CD4-positive, alpha-beta T cell treated with Interleukin-1 beta for 1 hour (primary cell): ENCODE measurements at places on chromosomes 2 and 18.

- no peak for DNase-seq
Measured at GRCh38 chr18:25136416-25137196, 215.4 kb downstream of the ZNF521 start.

- DNase-seq, result no peak
Measured at GRCh38 chr18:63730773-63731172, 28.0 kb downstream of the SERPINB11 start.

DNA sequence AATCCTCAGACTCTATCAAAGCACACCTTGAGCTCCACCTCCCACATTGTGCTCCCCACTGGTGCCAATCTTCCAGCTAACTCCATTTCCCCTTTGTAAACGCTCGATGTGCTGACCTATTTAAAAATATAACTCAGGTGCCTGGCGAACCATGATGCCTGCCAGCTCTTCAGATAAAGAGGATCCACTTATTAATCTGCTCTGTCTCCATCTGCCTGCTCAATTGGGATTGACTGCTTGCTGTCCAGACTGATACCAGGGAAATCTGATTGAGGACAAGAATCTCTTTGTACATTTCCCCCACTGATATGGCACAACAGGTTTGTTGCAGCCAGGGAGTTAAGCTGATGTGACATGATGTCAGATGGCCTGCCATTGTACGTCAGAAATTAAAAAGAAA is 2036.5 kb upstream of the CELF4 start:
- no peak for DNase-seq

DNA sequence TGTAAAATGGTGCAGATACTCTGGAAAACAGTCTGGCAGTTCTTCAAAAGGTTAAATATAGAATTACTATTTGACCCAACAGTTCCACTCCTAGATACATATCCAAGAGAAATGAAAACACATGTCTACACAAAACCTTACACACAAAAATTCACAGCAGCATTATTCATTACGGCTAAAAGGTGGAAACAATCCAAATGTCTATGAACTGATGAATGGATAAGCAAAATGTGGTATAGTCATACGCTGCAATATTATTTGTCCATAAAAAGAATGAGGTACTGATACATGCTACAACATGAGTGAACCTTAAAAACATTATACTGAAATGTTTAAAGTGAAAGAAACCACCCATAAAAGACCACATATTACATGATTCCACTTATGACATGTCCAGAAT is 4.0 kb downstream of the CYP27C1 start:
- no peak for DNase-seq

- DNase-seq, result no peak
Measured at GRCh38 chr2:199307461-199307860, 150.3 kb downstream of the SATB2 start.

DNA sequence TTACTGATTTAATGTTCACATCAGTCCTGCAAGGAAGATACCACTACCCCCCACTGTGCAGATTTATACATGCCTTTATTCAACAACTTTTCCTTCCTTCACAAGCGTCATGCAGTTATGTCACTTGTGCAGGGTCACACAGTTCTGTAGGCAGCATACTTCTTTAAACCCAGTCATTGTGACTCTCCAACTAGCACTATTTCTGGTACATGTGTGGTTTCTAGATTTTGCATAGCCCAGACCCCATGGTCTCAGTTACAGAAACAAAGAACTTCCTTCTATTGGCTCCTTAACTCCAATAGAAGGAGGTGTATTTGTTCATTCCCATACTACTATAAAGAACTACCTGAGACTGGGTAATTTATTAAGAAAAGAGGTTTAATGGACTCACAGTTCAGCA is 333.1 kb downstream of the ZNF516 start:
- DNase-seq, result no peak

- DNase-seq, result no peak
Measured at GRCh38 chr2:207338220-207338607, 172.5 kb upstream of the KLF7 start.

- DNase-seq, result no peak
Measured at GRCh38 chr2:170306293-170306873, 128.4 kb downstream of the MYO3B start.

DNA sequence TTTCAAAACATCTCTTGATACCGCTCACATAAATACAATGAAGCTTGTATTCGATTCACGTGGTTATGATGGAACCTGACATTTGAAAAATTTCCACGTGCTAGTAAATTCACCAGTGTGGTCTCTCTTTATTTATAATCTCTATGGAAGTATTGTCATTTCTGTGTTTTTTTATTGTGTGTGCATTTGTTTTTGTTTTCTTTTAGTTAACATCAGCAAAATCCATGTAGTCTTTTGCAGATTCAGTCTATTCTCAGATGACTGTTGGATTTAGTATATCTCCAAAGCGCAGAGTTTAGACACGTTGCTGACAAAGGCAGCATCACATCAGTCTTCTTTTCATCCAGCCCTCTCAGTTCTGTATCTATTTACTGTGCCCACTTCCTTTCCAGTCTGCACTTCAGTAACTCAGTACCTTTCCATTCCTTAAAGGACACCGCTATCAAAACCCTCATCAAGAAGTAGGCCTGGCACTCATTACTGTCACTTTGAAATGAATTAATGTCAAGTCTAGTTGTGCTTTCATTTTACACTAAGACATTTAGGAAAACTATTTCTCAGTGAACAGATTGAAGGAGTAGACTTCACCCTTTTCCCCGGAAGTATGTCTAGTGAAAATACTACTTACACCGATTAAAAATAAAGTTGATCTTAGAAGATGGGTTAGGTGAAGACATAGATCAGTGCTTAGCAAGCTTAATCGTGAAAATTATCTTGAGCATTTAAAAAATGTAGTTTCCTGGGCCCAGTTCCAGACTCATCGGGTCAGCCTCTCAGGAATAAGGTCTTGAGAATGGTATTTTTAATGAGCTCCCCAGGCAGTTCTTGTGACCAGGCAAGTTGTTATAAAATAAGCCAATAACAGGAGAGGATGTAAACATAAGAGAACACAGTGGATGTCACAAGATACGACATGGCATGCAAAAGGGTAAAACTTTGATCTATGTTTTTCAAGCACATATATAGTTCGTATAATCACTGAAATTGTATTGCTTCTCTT is 506.8 kb upstream of the ZEB2 start:
- no peak for DNase-seq

- no peak for DNase-seq
Measured at GRCh38 chr18:40534723-40535122, 1420.3 kb upstream of the PIK3C3 start.
